ENCODE measurements at places on chromosomes 11 and 22. TPM values are rescaled to one million over a fixed set of nuclear protein-coding genes. Genes with fewer than 3 reads are reported as not detected.

The BTBD18 gene
- total RNA-seq = 0.18 TPM

The KRTAP5-1 gene
- total RNA-seq = not detected

The SMC1B gene
- 0.16 TPM for total RNA-seq

DNA sequence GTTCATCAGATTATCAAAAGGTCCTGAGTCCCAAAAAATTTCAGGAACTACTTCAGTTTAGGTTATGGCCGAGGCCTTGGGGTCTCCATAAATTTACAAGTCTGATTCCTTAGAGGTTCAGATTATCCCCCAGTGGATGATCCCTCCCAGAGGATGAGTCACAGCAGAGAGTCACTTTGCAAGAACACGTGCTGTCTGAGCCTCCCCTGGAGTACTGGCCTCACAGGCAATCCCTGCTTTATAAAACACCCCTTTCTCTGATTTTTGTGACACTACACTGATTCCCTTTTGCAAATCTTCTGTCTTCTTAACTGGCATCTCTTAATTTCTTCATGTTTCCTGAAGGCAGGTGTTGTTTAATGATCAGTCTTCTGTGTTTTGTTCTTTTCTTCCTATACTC lies 45.3 kb downstream of the CCDC34 start:
- no peaks in the 10 kb centered on the region for H3K4me1 ChIP-seq
- H3K27me3 ChIP-seq = peaks cover 5% of the 10 kb centered on the region
- no peaks in the 10 kb centered on the region for H3K36me3 ChIP-seq
- no peak for DNase-seq
- no peak overlapping the region for H3K4me3 ChIP-seq

The TEX12 gene
- total RNA-seq = not detected

- H3K4me3 ChIP-seq = no peak overlapping the region
- no peak overlapping the region for H3K27ac ChIP-seq
- no peaks in the 10 kb centered on the region for H3K4me1 ChIP-seq
- peaks cover 27% of the 10 kb centered on the region for H3K27me3 ChIP-seq
- DNase-seq = no peak
Observed at GRCh38 chr11:96424693-96425092, 34.9 kb downstream of the JRKL start.

DNA sequence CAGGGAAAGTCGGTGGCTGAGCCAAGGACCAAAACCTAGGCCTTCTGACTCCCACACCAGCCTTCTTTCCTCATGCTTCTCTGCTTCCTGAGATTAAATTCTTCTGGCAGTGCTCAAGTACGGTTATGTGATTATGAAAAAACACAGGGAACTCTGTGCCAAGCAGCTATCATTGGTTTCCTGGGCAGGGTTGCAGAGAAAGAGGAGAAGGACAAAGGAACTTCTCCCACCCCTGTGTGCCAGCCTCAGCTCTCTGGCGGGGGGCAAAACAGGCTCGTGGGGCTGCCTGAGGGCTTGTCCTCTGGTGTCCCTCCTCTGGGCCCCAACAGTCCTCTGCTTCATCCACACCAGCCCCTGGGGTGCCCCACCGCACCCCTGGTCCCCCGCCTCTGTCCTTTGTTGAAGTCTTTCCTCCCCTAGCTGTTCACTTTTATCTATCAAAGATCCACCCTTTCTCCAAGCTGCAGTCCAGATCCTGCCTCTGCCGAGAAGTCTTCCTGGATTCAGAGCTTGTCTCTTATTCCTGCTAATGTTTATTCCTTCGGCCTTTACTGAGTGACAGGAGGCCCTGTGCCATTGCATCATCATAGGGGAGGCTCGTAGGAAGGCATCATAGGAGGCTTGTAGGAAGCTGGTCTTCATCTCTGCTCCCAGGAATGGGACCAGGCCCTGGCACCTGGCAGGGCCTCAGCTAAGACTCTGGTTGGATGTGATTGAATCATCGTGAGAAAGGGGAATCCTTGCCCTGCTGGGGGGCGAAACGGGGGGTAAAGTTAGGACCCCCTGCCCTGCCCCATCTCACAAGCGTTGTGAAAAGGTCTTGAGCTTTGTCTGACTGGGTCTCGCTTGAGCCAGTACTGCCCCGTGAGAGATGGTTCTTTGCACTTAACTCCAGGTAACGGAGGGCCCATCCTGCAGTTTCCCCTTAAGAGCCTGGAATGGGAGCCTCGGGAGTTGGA lies 11.5 kb upstream of the FTH1 start:
- no peaks in the 10 kb centered on the region for H3K27me3 ChIP-seq
- DNase-seq = no peak
- H3K4me3 ChIP-seq = no peak overlapping the region
- no peaks in the 10 kb centered on the region for H3K36me3 ChIP-seq
- no peaks in the 10 kb centered on the region for H3K4me1 ChIP-seq
- no peak overlapping the region for H3K27ac ChIP-seq

The ADORA2A gene
- 29.2 TPM for total RNA-seq

GRCh38 chr22:27757928-27758525 lies 43.5 kb downstream of the MN1 start:
- peaks cover 10% of the 10 kb centered on the region for H3K27me3 ChIP-seq
- H3K4me3 ChIP-seq = no peak overlapping the region
- no peak for DNase-seq
- no peaks in the 10 kb centered on the region for H3K36me3 ChIP-seq
- no peak overlapping the region for H3K27ac ChIP-seq

The CSTF3 gene
- total RNA-seq = 31.0 TPM

DNA sequence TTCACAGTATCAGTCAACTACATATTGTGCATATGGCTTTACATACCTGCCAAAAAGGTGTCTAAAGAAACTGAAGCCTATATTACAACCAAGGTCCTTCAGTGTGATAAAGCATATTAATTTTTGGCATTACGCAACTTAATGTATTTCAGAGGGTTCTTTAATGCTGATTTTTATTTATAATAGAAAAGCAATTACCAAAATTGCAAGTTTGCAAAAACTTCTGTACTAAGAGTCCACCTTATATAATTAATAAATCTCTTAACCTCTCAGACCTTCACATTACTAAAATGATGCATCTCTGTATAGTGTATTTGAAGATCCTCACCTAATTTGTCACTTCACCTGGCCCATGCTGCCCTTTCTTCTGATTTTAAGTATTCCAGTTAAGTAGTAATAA lies 128.6 kb downstream of the GUCY1A2 start:
- DNase-seq = no peak
- no peak overlapping the region for H3K4me3 ChIP-seq
- H3K27ac ChIP-seq = no peak overlapping the region
- no peaks in the 10 kb centered on the region for H3K36me3 ChIP-seq
- no peaks in the 10 kb centered on the region for H3K4me1 ChIP-seq

The OR51B2 gene
- not detected for total RNA-seq

- H3K4me3 ChIP-seq = no peak overlapping the region
- peaks cover 12% of the 10 kb centered on the region for H3K27me3 ChIP-seq
- no peaks in the 10 kb centered on the region for H3K36me3 ChIP-seq
Observed at GRCh38 chr22:40001106-40001505, 6.4 kb downstream of the FAM83F start.

- no peaks in the 10 kb centered on the region for H3K36me3 ChIP-seq
- DNase-seq = peak; percentile 13
- peaks cover 3% of the 10 kb centered on the region for H3K27me3 ChIP-seq
- no peak overlapping the region for H3K4me3 ChIP-seq
Observed at GRCh38 chr22:48749555-48750227, 1078.0 kb downstream of the BRD1 start.

GRCh38 chr22:18975434-18976196 lies 39.5 kb upstream of the PRODH start:
- no peaks in the 10 kb centered on the region for H3K4me1 ChIP-seq
- H3K36me3 ChIP-seq = no peaks in the 10 kb centered on the region
- DNase-seq = no peak

- no peaks in the 10 kb centered on the region for H3K36me3 ChIP-seq
- H3K4me3 ChIP-seq = no peak overlapping the region
- H3K4me1 ChIP-seq = peaks cover 3% of the 10 kb centered on the region
- peaks cover 11% of the 10 kb centered on the region for H3K27me3 ChIP-seq
Observed at GRCh38 chr11:8326337-8326736, 62.7 kb upstream of the LMO1 start.

The MAJIN gene
- 2.4 TPM for total RNA-seq

The PRG2 gene
- total RNA-seq = not detected

- peaks cover 6% of the 10 kb centered on the region for H3K27me3 ChIP-seq
- H3K36me3 ChIP-seq = no peaks in the 10 kb centered on the region
- no peak overlapping the region for H3K27ac ChIP-seq
- no peak overlapping the region for H3K4me3 ChIP-seq
- no peak for DNase-seq
Observed at GRCh38 chr22:33303099-33303498, 244.9 kb upstream of the SYN3 start.

DNA sequence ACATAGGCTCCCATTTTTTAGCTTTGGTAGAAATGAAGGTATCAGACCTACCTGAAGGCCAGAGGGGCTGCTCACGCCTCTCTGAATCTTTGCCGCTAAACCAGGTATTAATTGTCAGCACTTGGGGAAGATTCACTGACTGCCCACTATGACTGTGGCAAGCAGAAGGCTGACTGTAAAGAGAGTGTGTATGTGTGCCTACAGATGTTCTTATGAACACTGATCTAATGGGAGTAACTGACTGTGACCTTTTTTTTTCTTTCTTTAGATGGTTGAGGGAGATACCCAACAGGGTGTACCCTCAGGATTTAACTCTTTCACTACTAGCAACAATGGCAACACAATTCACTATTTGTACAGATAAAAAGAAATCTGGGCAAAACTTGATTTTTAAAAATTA lies at the start of gene RAG2:
Gene RAG2, minus strand, starts transcription at position 186 of the 400 bp plus-strand sequence. CDS start 4,068 bp downstream, outside the sequence.
- no peak within 1 kb of the TSS for H3K4me3 ChIP-seq
- no peaks in the 10 kb centered on the region for H3K36me3 ChIP-seq

DNA sequence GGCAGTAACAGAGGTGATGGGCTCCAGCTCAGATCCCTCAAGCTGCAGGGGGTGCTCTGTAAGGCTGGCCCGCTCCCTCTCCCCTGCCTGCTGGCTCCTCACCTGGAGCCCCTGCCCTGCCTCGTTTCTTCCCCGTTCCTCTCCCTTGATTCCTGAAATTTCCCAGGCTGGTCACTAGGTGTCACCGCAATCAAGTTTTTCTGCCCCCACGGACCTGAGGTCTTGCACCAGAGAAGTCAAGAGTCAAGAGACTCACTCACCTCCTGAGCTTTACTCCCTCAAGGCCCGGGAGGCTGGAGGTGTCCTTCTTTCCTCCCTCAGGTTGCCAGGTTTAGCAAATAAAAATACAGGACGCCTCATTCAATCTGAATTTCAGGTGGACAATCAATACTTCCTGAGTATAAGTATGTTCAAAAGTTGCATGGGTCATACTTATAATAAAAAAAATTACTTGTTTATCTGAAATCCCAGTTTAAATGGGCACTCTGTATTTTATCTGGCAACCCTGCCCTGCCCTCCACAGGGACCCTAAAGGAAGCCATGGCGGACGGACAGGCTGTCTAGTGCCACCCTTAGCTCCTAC lies 69.2 kb downstream of the SCUBE1 start:
- DNase-seq = no peak
- H3K4me1 ChIP-seq = no peaks in the 10 kb centered on the region
- H3K4me3 ChIP-seq = no peak overlapping the region
- H3K27ac ChIP-seq = no peak overlapping the region

The TBC1D22A gene
- 51.2 TPM for total RNA-seq

DNA sequence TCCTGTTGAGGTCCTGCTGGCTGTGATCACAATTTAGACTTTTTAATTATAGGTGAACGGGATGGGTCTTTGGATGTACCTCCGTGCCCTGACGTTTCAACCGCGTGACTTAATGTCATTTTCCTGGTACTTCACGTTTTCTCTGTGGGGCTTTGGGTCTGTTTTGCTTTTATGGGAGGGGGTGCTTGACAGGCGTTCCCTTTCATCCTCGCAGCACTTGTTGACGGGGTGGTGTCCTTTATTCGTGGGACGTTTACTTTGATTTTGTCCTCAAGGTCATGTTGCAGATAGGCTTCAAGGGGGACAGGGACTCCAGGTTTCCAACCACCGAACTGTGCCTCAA lies 994 bp downstream of the PPP6R3 start:
- peaks cover 48% of the 10 kb centered on the region for H3K4me1 ChIP-seq
- no peak for DNase-seq
- peak overlapping the region; percentile 91 for H3K27ac ChIP-seq
- no peaks in the 10 kb centered on the region for H3K36me3 ChIP-seq
- peak overlapping the region; percentile 86 for H3K4me3 ChIP-seq

The NRIP3 gene
- total RNA-seq = 0.96 TPM

The TMEM191C gene
- total RNA-seq = 5.4 TPM

DNA sequence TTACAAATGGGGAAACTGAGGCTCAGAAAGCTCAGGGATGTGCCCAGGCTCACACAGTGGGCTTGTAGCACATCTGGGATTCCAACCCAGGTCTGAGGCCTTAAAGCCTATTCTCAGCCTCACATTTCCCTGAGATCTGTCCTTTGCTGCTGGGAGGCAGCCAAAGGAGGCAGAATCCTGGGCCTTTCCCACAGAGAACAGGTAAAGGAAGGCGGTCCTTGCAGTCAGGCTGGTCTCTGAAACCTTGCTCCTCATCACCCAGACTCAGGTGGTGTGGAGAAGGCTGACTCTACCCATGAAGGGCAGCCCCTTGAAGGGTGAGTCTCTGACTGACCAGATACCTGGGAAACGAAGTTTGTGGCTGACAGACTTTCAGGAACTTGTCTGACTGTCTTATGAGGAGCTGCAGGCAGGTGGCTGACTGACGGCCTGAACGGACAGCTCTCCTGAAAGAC lies 7.8 kb downstream of the SLCO2B1 start:
- no peaks in the 10 kb centered on the region for H3K36me3 ChIP-seq
- H3K27me3 ChIP-seq = peaks cover 2% of the 10 kb centered on the region
- H3K27ac ChIP-seq = no peak overlapping the region
- no peak for DNase-seq

DNA sequence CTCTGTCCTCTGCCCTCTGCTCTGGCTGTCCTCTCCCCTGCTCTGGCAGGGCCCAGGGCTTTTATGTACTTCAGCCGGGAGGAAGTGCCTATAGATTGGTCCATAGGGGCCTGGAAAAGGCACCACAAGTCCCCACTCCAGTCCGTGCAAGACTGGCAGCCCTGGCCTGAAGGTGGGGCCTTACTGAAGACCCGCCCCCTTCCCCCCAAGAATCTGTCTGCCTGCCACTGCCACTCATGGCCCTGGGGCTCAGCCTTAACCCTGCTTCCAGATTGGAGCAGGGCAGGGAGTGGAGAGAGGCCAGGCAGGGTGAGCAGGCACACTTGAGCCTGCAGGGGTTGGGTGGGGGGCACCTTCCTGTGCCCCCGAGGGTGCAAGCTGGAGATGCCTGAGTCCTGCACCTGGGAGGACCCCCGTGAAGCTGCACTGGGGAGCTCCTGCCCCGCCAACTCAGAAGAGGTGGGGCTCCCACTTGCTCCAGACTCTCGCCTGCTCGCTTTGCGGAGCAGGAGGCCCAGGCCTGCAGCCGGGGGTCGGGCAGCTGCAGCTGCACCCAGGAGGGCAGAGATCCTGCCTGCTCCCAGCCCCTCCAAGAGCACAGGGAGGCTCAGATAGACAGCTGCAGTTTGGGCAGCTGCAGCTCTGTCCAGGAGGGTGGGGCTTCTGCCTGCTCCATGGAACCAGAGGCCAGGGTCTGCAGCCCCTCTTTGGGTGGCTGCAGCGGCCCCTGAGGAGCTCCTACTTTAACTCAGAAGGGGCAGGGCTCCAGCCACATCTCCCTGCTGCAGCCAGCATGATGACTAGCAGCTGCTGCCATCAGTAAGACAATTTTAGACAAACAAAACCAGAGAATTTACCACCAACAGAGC lies 51.0 kb upstream of the SC5D start:
- H3K27ac ChIP-seq = no peak overlapping the region
- DNase-seq = no peak
- H3K36me3 ChIP-seq = no peaks in the 10 kb centered on the region
- H3K27me3 ChIP-seq = peaks cover 11% of the 10 kb centered on the region
- no peak overlapping the region for H3K4me3 ChIP-seq

The OR2AG2 gene
- total RNA-seq = not detected

- no peaks in the 10 kb centered on the region for H3K27me3 ChIP-seq
- H3K36me3 ChIP-seq = no peaks in the 10 kb centered on the region
- no peak overlapping the region for H3K4me3 ChIP-seq
- no peak overlapping the region for H3K27ac ChIP-seq
Observed at GRCh38 chr11:106989078-106989455, 29.2 kb downstream of the GUCY1A2 start.

The ATG2A gene
- total RNA-seq = 39.5 TPM
